ENCODE measurements at places on chromosomes 13 and 19.
A peak's percentile ranks its signal among the peaks of the same experiment; 100 is the strongest.

GRCh38 chr19:7442423-7442822, 46.4 kb downstream of the PEX11G start:
- no peak for DNase-seq

DNA sequence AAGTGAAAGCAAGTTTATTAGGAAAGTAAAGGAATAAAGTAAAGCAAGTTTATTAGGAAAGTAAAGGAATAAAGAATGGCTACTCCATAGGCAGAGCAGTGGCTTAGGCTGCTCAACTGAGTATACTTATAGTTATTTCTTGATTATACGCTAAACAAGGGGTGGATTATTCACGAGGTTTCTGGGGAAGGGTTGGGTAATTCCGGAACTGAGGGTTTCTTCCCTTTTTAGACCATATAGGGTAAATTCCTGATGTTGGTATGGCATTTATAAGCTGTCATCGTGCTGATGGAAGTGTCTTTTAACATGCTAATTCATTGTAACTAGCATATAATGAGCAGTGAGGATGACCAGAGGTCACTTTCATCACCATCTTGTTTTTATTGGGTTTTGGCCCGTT, 194.3 kb downstream of the DLEU7 start:
- DNase-seq: no peak

GRCh38 chr19:45577111-45577905, 7.3 kb downstream of the OPA3 start:
- no peak for DNase-seq

- no peak for DNase-seq
These were observed 4.9 kb upstream of the AMER2 start for GRCh38 chr13:25177012-25177411.

DNA sequence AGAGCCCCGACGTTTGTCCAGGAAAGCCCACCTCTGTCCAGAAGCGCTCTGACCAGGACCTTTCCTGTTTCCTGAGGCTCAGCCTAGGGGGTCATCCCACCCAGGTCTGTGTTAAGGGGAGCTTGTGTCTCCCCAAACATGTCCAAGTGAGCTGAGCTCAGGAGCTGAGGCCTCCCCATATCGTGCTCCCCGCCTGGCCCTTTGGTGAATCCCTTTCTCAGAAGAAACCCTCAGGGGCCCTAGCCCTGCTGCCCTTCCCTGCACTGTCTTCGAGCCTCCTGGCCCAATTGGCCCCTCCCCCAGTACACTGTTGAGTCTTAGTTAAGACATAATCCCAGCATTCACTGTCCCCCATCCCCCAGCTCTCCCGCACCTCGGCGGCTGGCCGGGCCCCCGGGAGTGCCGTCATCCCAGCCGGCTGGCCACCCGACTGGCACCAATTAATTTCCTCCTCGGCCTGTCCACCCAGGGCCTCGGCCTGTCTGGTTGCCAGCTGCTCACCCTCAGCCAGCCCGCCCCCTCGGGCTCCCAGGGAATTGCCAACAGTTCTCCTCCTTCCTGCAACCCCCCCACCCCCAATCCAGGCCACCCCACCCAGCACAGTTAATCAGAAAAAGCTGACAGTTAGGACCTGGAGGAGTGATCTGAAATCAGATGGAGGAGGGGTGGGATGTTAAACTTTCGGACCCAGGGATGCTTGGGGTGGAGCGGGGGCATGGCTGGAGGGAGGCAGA, 13.6 kb downstream of the IER2 start:
- DNase-seq: no peak

- DNase-seq: no peak
These were observed 140.9 kb upstream of the MAB21L1 start for GRCh38 chr13:35617420-35617819.

DNA sequence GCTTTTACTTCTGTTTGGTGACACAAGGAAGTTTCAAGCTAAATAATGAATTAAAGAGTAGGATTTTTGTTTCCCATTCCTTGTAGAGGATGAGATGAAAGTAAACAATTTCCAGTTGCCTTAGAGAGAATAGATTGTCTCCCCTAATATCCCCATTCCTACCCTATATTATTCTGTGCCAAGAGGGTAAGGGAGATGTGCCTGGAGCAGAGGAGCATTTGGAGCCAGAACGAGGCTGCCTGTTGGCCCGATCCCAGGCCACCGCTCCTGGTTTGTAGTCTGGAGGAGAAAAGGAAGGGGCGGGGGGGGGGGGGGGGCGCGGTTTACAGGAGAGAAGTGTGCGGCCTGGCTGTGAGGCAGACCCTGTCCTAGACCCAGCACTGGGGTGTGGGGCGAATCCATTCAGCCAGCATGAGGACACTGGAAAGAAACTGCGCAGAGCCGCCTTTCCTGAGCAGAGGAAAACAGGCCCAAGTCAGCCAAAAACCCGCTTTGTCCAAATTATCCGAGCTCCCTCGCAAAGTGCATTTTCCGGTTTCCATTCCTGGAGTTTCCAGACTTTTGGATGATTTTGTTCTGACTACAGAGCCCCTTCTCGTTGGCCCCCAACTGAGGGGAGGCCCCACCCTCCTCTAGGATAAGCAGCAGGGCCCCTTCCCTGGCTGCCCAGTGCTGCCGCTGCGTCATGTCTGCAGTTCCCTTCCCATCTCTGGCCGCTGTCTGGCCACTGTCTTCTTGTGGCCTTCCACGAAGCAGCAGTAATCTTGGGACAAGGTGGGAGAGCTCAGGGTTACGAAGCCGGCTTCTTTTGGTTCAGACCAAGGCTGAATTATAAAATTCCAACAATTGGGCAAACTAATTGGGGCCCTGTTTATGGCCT, 23.0 kb downstream of the NFIX start:
- DNase-seq: no peak

- DNase-seq: peak; percentile 29
These were observed 199.2 kb downstream of the COL4A1 start for GRCh38 chr13:110107568-110108347.

DNA sequence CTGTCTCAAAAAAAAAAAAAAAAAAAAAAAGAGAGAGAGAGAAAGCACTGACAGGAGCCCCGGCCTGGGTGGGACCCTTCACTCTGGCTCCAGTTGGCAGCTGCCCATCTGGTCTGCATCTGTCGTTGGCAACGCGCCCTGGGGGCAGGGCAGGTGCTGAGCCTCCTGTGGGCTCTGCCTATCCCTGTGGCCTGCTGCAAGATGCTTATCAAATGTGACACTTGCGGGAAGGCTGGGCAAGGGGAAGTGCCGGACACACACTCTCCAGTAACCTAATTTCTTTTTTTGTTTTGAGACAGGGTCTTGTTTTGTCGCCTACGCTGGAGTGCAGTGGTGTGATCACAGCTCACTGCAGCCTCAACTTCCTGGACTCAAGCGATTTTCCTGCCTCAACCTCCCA, 10.7 kb upstream of the KPTN start:
- DNase-seq: no peak

DNA sequence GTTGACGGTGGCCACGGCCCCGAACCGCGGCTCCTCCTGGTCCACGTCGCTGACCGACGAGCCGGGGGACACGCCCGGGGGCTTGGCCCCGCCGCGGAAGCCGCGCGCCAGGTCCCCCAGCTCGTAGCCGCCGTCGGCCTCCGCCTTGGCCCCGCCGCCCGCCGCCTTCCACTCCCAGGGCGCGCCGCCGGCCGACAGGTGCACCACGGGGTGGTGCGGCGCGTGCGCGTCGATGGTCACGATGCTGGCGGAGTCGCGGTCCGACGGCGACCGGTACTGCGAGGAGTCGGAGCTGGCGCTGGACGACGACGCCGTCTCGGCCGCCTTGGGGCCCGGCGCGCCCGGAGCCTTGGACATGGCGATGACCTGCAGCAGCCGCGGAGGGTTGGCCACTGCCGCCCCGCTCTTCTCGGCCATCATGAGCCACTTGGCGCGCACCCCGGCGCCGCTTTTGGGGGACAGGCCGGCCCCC, 9.0 kb downstream of the PLPPR3 start:
- DNase-seq: no peak

DNA sequence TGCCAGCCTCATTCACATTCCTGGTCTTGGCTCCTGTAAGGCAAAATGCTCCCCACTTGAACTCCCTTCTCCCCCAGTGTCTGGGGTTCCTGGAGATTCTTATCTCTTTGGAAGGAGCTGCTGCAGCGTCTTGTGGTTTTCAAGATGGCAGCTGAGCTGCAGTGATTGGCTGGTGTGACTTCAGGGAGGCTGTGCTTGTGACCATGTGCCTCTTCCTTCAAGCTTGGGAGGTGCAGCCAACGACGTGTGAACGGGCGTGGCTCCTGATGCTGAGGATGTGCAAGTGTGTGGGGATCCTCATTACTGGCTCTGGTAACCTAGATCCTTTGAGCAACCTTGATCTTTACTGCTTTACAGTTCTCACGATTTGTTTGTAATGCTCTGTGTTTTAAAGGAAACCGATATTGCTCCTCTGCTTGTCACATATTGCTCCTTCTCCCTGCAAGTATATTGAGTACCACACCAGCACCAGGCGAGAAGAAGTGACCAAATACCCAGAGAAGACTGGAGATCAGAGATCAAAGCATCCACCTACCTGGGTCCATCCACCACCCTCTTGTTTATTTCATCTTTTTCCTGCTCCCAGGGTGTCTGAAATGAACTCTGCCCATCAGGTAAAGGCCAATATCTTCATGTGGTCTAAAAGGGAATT, 208.5 kb downstream of the FGF9 start:
- DNase-seq: no peak

- no peak for DNase-seq
These were observed 44.4 kb upstream of the USE1 start for GRCh38 chr19:17170538-17171297.

GRCh38 chr13:78602561-78603239, 652 bp downstream of the POU4F1 start:
- no peak for DNase-seq

DNA sequence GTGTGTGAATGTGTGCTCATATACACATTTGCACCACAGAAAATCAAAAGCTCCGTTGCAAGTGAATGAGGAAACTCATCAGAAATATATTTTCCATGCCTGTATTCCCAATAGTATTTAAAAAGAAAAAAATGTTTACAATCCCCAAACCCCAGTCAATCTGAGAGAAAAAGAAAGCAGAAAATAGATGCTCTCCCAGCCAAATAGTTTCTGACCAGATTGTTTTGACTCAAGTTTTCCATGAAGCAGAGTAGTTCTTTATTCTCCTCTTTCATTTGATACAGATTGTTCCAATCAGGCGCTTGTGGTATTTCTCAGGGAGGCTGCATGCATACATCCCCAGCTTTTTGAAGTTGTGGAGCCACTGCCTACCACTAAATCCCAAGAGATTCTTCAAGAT, 110.6 kb downstream of the STARD13 start:
- DNase-seq: no peak

GRCh38 chr19:8575467-8575997, 1.7 kb downstream of the MYO1F start:
- DNase-seq: peak; percentile 35

DNA sequence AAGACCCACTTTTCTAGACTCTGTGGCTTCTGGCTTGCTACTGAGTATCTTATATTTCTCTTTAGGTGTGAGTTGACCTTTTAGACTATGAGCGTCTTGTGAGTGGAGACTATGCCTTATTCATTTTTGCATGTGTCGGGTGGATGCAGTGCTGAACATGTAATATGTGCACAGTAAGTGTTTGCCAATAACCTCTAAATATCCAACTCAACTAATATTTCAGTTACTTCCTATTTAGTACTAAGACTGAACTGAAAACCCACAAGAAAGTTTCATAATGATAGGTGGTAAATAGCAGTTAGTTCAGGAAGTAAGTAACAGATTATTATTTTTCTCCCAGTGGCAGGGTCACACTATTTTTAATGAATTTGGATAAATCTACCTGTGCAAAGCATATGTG, 269.3 kb downstream of the KCNRG start:
- peak; percentile 98 for DNase-seq

GRCh38 chr13:73103238-73103637, 44.4 kb downstream of the KLF5 start:
- no peak for DNase-seq

GRCh38 chr19:45451131-45451849, 16.5 kb upstream of the FOSB start:
- peak; percentile 41 for DNase-seq

GRCh38 chr19:35357867-35358573, at the start of gene FFAR3:
FFAR3 (plus strand) TSS chr19:35358460; CDS start chr19:35358891, 431 bp downstream.
- peak; percentile 85 for DNase-seq

GRCh38 chr19:28847468-28847867, 365.5 kb downstream of the UQCRFS1 start:
- DNase-seq: no peak

- DNase-seq: peak; percentile 80
These were observed 1741.5 kb downstream of the PCDH9 start for GRCh38 chr13:65488606-65489005.

DNA sequence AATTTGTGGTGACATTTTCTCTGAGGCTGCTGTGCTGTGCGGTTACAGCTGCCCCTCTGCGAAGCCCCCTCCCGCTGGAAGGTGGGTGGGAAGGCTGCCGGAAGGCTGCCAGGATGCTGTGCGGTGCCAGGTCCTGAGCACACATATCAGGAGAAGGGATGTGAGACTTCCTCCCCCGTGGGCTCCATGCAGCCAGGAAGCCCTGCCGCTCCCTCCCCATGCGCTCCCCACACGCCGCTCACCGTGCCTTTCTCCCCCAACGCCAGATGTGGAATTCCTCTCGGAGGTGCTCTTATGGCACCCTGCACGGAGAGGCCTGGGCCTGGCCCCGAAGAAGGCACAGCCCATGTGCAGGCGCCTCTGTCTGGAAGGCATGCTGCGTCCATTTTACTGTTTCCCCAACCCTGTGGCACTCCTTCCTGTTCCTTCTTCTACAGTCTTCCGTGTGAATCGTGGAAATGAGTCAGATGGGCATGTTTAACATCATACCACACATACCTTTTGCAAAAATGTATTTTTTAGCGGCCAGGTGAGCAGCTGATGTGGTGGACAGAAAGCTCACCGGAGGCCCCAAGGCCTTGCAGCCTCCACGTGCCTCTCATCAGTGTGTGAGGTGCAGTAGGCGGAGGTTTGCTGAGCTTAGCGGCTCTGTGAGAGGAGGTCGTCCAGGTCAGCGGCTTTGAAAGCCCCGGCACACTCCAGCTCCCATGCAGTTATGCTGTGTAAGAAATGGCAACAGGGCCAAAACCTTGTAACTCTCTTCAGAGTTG, 88.0 kb downstream of the ATP11A start:
- DNase-seq: no peak

- DNase-seq: no peak
These were observed 852 bp upstream of the CYP4F12 start for GRCh38 chr19:15671891-15672579.

- DNase-seq: peak; percentile 8
These were observed 442 bp downstream of the REXO1 start for GRCh38 chr19:1847684-1848398.

DNA sequence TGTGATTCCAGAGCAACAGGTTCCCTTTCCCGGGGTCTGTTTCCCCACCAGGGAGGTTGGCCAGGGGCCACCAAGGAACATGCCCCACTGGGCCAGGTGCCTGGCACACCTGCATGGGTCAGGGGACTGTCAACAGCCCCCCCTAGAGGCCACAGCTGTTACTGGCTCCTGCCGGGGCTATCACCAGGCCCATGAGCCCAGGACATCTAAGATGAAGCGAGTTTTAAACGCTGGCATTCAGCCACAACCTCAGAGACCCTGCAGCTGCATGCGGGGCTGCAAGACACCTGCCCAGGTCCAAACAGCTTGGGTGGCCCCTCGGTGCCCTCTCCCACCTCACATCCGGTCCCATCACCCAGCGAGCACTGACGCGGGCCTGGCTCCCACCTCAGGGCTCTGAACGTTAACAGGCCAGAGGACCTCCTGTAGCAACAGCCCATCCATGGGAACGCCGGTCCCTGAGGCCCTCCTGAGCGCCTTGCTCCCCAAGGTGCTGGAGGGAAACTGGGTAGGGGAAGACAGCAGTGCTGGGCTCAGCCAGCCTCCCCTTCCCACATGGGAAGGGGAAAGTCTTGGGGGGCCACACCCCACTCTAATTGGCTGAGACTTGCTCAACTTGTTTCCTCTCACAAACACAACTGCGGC, 12.0 kb downstream of the KHSRP start:
- no peak for DNase-seq

All from AML-193 (cell line).